Daoy (cell line): ENCODE measurements at places on chromosomes 2 and 18. TPM values are rescaled to one million over a fixed set of nuclear protein-coding genes. Genes with fewer than 3 reads are reported as not detected.

Gene GPBAR1
- total RNA-seq, result not detected in 2 replicates

Gene DCDC2C
- not detected in 2 replicates for total RNA-seq

Gene NEURL3
- 0.23 and 1.2 TPM in 2 replicates for total RNA-seq

Gene MTCL1
- 12.2 and 20.8 TPM in 2 replicates for total RNA-seq

Gene REG3A
- not detected in 2 replicates for total RNA-seq

Gene EGR4
- not detected in 2 replicates for total RNA-seq

Gene IHH
- total RNA-seq, result not detected in 2 replicates

Gene ANKRD30B
- 0.23 TPM in 1 of 2 replicates, not detected in the other for total RNA-seq

Gene PPP3R1
- 17.9 and 20.7 TPM in 2 replicates for total RNA-seq

Gene SLC38A11
- not detected in 2 replicates for total RNA-seq

Gene CNDP1
- total RNA-seq, result not detected in 2 replicates

Gene NEUROD1
- 0.09 TPM in 1 of 2 replicates, not detected in the other for total RNA-seq

Gene REG3G
- total RNA-seq, result not detected in 2 replicates

Gene IL36A
- total RNA-seq, result not detected in 2 replicates

Gene CLEC4F
- not detected in 2 replicates for total RNA-seq

Gene CASP8
- total RNA-seq, result 18.5 and 33.4 TPM in 2 replicates

Gene SMCHD1
- total RNA-seq, result 27.4 and 37.8 TPM in 2 replicates

Gene APCDD1
- 0.23 and 0.80 TPM in 2 replicates for total RNA-seq

Gene MXD1
- 1.5 and 4.7 TPM in 2 replicates for total RNA-seq

Gene CYTIP
- 3.1 and 5.9 TPM in 2 replicates for total RNA-seq

Gene PLGLB1
- total RNA-seq, result 0.29 and 1.3 TPM in 2 replicates

Gene NDUFAF7
- 21.3 and 26.8 TPM in 2 replicates for total RNA-seq

Gene CCL20
- total RNA-seq, result 3.8 and 4.0 TPM in 2 replicates

Gene ABCG5
- not detected in 2 replicates for total RNA-seq

Gene PROM2
- 0.17 TPM in 1 of 2 replicates, not detected in the other for total RNA-seq

Gene TRMT61B
- total RNA-seq, result 10.6 and 13.6 TPM in 2 replicates

Gene ACTG2
- total RNA-seq, result 0.18 and 0.74 TPM in 2 replicates

Gene PLB1
- total RNA-seq, result 0.83 and 0.86 TPM in 2 replicates

Gene MAPK4
- 0.17 TPM in 1 of 2 replicates, not detected in the other for total RNA-seq

Gene LIPG
- 32.6 and 40.3 TPM in 2 replicates for total RNA-seq

Gene CHRNG
- total RNA-seq, result not detected in 2 replicates

Gene CD226
- total RNA-seq, result 0.48 and 0.91 TPM in 2 replicates

Gene SLC5A7
- total RNA-seq, result not detected in 2 replicates

Gene MRO
- total RNA-seq, result not detected in 2 replicates

Gene ZSWIM2
- total RNA-seq, result not detected in 2 replicates

Gene RNU2-63P
- total RNA-seq, result 72.9 TPM in 1 of 2 replicates, not detected in the other

Gene RNF125
- total RNA-seq, result 0.18 and 0.57 TPM in 2 replicates

Gene CPS1
- total RNA-seq, result 11.4 and 11.7 TPM in 2 replicates

Gene DAPL1
- not detected in 2 replicates for total RNA-seq

Gene FOXI3
- total RNA-seq, result 0.18 and 0.23 TPM in 2 replicates

Gene GPR45
- total RNA-seq, result not detected in 2 replicates

Gene TNFAIP6
- 2.4 and 3.2 TPM in 2 replicates for total RNA-seq

Gene FEV
- 0.34 TPM in 1 of 2 replicates, not detected in the other for total RNA-seq

Gene SLC30A3
- 0.11 TPM in 1 of 2 replicates, not detected in the other for total RNA-seq

Gene C2orf66
- not detected in 2 replicates for total RNA-seq

Gene ESCO1
- 17.3 and 21.0 TPM in 2 replicates for total RNA-seq

Gene SULT1C4
- not detected in 2 replicates for total RNA-seq

Gene RAB10
- total RNA-seq, result 117 and 158 TPM in 2 replicates

Gene CTAGE1
- total RNA-seq, result not detected in 2 replicates

Gene IKZF2
- 0.60 and 1.4 TPM in 2 replicates for total RNA-seq
